ENCODE measurements at places on chromosomes 4 and X.

DNA sequence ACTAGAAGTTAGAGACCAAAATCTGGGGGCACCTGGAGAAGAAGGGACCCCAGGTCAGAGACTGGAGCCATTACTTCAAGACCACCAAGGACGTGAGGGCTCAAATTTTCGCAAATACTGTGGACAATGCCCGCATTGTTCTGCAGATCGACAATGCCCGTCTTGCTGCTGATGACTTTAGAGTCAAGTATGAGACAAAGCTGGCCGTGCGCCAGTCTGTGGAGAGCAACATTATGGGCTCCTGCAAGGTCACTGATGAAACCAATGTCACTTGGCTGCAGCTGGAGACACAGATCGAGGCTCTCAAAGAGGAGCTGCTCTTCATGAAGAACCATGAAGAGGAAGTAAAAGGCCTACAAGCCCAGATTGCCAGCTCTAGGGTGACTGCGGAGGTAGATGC lies 101.2 kb downstream of the NCAPG start:
- no peak for DNase-seq

- no peak for DNase-seq
These were observed 49.8 kb upstream of the C1QTNF7 start for GRCh38 chr4:15378062-15378461.

GRCh38 chr4:26094076-26094475 lies 180.1 kb downstream of the SMIM20 start:
- no peak for DNase-seq

GRCh38 chrX:15356444-15356843 lies 21.1 kb upstream of the PIGA start:
- no peak for DNase-seq

DNA sequence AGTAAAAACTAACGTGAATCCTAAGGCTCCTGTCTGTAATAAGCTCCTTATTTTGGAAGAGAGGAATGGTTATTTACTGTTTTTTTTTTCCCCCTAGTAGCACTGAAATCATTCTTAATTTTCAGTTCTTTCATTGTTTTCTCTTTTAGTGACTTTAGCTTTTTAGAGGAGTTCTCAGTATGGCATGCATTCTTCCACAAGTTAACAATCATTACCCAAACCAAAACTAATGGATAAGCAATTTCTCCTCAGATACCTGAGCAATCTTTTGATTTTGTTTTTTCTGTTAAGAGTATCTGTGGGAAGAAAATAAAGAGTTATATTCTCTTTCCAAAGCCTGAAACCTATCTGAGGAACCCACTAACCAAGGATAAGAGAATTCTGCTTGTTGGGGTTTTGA lies 16.7 kb upstream of the PPA2 start:
- no peak for DNase-seq

GRCh38 chr4:101458914-101459313 lies 111.6 kb upstream of the PPP3CA start:
- no peak for DNase-seq

DNA sequence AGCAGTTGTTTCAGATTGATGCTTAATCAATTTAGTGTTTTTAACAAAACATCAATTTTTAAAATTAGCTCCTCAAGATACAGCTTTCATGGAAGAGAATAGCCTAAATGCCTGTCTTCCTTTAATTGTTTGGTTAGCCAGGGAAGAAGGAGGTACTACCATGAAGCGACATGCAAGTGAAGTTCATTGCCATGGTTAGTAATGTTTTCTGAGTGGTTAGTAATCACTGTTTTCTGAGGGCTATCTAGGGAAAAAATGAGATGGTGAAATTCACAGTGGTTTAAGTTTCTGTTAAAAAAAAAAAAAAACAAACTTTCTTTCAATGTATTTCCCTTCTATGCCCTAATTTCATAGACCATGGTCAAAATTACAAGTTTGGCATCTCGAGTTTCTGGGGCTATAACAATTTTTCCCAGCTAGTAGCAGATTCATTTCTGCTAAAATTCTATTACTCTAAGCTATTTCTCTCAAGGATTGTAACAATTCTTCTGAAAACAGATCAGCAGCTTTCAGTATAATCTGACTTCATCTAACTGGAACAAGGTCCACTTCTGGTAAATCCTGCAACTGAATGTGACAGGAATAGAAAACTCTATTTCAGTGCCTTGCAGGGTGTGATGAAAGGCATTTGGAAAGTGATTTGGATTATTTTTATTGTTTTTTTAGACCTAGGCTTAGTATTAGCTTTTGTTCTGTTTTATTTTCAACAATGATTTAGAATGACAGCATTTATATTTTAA lies 157.0 kb downstream of the PCDH18 start:
- no peak for DNase-seq

GRCh38 chrX:1466971-1467561 lies 14.4 kb upstream of the ASMTL start:
- DNase-seq = no peak

DNA sequence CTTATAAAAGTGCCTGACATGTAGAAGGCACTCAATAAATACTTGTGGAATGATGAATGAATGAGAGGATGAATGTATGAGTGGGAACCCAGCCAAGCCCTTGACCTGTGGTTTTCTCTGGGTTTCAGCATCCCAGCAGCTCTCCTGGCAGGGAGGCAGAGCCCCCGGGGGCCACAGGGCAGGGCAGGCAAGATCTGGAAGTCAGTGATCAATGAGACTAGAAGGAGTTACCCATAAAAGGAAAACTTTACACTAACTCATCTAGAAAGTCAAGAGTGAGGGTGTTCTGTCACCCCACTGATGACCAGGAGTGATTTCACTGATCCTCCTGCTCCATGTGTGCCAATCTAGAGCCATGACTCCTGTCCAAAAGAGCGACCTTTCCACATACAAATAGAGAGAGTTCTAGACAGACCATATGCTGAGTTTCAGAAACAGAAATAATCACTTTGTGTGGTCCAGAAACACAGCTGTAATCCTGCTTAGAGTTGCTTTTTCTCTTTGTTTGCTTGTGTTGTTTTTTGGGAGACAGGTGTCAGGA lies 37.4 kb downstream of the MGARP start:
- no peak for DNase-seq

GRCh38 chr4:169033660-169034059 lies 23.6 kb upstream of the CBR4 start:
- DNase-seq = no peak

DNA sequence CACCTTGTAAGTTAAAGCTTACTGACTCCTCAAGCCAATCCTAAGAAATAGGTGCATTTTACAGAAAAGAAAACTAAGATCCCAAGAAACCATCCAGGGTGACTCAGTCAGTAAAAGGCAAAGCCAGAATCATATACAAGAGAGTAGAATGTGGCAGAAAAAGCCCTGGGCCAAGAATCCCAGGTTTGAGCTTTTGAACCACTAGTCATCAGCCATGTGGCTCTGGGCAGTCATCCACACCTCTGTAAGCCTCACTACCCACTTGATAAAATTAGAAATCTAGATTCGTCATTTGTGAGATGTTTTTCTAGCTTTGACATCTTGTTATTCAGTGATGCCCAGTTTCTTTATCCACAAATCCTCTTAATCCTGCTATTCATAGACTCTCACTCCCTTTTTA lies 122.2 kb upstream of the PDE5A start:
- DNase-seq = no peak

- DNase-seq = no peak
These were observed 2.9 kb upstream of the FAT1 start for GRCh38 chr4:186726426-186727168.

GRCh38 chr4:21769404-21770147 lies 179.0 kb downstream of the KCNIP4 start:
- DNase-seq = no peak

GRCh38 chrX:112003909-112004308 lies 78.7 kb downstream of the TRPC5 start:
- DNase-seq = no peak

Data from stimulated activated CD4-positive, alpha-beta T cell treated with anti-CD3 and anti-CD28 coated beads, Interleukin-2, amount 100 ng/mL, for 4 hours (primary cell).